CD4-positive, CD25-positive, alpha-beta regulatory T cell (primary cell): ENCODE measurements at places on chromosomes 1 and 21.
A peak's percentile ranks its signal among the peaks of the same experiment; 100 is the strongest.

DNA sequence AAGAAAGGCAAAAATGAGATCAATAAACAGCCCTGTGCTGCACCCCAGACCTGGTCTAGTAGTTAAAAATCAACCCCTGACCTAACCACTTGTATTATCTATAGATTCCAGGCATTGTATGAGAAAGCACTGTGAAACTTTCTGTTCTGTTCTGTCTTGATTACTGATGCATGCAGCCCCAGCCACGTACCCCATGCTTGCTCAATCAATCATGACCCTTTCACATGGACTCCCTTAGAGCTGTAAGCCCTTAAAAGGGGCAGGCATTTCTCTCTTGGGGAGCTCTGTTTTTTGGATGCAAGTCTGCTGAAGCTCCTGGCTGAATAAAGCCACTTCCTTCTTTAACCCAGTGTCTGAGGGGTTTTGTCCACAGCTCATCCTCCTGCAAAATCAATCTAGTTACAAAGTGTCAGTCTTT is 24.2 kb upstream of the CD34 start:
- DNase-seq = no peak

- DNase-seq = no peak
Measured at GRCh38 chr1:41530411-41530810, 45.9 kb upstream of the EDN2 start.

DNA sequence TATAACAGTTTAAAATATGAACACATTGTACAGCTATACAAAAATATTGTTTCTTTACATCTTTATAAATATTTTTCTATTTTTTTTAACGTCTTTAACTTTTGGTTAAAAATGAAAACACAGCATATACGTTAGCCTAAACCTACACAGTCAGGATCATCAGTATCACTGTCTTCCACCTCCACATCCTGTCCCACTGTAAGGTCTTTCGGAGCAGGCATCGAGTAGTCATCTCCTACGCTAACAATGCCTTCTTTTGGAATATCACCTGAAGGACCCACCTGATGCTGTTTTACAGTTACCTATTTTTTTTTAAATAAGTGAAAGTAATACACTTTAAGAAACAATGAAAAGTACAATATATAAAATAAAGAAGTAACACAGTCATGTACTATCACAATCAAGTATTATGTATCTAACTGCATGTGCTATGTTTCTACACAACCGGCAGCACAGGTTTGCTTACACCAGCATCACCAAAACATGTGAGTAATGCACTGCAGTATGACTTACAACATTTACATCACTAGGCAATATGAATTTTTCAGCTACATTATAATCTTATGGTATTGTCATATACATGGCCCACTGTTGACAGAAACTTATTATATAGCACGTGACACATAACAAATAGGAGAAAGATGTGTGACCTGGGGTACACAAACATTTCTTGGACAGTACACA is 254.4 kb downstream of the AKT3 start:
- peak; percentile 30 for DNase-seq

DNA sequence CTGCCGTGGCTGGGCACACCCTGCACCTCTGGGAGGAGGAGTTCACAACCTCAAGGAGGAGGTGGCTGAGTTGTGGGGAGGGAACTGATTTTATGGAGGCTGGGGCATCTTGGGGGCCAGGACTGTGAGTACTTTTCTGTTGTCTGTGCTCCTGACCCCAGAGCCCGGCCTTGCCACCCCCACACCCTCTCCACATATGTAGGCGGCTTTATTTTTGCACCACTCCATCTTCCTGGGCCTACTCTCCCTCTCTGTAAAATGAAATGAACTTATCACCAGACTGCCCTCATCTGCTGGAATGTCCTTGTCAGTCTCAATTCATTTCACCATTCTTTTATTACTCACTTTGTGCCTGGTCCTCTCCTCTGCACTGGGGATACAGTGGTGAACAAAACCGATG is 12.8 kb downstream of the FOXD2 start:
- no peak for DNase-seq

- DNase-seq = no peak
Measured at GRCh38 chr1:230295367-230295766, 130.8 kb downstream of the PGBD5 start.

- no peak for DNase-seq
Measured at GRCh38 chr1:224199679-224200078, 16.6 kb downstream of the DEGS1 start.

DNA sequence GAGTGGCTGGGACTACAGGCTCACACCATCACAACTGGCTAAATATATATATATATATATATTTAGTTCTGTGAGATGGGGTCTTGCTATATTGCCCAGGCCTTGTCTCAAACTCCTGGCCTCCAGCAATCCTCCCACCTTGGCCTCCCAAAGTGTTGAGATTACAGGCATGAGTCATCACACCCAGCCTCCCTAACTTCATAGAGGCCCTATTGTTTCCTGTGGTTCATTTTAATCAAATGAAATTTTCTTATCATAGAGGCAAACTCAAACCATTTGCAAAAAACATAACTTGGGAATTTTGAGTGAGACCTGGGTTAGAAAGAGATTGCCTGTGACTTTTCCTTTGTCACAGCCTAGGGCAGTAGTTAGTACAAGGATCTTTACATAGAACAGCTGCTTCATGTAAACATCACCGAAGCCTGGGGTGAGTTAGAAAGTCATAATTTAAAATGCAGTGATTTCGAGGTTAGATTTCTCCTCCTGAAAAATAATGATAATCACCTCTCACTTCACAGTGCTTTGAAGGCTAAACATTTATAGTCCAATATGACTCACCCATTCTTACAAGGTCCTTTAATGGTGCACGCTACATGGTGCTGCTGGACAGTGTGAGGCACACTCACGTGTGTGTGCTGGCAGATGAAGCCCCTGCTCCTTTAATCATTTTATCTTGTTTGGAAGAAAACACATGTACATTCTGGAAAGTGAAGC is 188.9 kb downstream of the RHOU start:
- no peak for DNase-seq

GRCh38 chr1:44417351-44418021 is 12.4 kb downstream of the RNF220 start:
- DNase-seq = no peak

GRCh38 chr1:108570128-108570527 is 10.2 kb downstream of the EEIG2 start:
- DNase-seq = peak; percentile 65
